Inflammatory macrophage (primary cell): ENCODE measurements at places on chromosomes 6 and 20.

DNA sequence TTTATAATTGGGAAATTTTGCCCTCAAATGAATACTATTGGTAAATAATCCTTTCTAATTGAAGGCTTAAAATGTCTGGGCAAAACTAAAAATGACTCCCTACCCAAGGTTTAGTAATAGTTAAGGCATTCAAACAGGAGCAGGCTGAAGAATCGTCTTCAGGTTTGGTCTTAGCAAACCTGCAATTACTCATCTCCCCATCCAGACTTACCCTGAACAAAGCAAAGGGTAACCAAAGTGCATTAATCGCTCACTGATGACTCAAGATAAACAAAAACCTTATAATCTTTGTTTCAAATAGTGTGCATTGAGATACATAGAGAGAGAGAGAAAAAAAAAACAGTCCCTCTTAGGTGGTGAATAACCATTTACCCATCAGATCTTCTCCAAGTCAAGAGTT is 225.5 kb downstream of the BMP2 start:
- no peak for DNase-seq

DNA sequence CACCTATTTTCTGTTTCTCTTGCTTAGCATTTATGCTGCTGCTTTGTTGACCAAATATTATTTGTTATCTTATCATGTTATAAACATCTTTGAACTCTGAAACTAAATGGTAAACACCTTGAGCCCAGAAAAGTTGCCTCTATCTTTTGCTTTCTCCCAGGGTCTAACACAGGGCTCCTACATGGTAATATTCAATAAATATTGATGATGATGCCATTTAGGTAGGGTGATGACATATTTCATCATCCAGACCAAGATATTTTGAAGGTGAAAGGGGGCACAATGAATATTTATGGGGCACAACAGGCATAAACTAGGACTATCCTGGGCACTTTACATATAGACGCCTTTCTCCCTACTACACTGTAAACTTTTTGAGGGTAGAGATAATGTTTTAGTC is 11.6 kb upstream of the ENPP4 start:
- no peak for DNase-seq

DNA sequence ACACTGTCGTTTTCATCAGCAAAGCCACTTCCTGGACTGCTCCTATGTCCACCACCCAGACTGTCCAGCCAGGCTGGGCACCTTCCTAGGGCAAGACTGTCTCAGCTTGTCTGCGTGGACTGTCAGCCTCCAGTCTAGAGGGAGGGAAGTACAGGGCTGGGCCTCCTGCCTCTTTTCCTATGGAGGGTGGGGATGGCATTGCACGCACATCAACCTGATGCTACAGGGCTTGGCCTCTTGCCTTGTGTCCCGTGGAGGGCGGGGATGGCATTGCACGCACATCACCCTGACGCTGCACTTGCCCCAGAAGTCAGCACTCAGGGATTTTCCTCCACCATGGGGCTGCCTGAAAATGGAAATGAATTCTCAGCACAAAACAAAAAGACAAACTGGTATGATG is 304.2 kb upstream of the CDH4 start:
- no peak for DNase-seq

GRCh38 chr6:55729665-55730064 is 145.7 kb downstream of the BMP5 start:
- DNase-seq: no peak

- DNase-seq: no peak
Measured at GRCh38 chr20:9412309-9412708, 102.1 kb upstream of the LAMP5 start.

DNA sequence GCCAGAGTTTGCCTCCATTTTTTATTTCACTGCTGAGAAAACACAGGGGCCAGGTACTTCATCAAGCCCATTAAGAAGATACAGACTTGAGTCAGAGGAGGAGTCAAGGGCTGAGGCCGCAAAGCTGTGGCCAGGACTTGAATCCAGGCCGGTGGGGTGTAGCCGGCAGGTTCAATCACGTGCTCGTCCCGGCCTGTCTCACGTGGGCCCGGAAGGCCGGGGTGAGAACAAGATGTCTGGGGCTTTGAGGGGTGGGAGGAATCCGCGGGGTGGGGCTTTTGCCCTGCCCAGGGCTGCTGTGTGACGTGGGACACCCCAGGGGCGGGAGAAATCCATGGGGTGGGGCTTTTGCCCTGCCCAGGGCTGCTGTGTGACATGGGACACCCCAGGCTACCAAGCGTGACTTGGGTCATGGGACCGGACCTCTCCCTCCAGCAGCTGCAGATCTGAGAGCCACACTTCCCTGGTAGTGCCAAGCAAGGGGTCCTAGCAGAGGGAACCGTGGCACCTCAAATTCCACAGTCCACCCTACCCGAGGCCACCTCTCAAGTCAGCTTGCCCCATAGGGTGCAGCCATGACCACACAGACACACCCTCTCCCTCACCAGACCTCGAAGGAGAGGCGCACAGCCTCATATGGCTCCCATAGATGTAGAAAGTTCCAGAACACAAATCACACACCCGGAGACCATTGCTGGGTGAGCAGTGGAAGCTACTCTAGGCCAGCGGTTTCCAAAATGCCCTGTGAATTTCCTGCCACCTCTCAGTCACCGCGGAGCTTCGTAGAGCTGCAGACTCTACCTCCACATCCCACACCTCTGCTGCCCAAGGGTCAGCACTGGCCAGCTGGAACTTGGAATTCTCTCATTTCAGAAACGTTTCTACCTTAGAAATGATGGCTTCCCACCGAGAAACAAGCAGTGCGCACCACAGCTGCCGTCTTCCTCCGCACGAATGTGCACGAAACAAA is 156.1 kb downstream of the DLL1 start:
- DNase-seq: no peak

DNA sequence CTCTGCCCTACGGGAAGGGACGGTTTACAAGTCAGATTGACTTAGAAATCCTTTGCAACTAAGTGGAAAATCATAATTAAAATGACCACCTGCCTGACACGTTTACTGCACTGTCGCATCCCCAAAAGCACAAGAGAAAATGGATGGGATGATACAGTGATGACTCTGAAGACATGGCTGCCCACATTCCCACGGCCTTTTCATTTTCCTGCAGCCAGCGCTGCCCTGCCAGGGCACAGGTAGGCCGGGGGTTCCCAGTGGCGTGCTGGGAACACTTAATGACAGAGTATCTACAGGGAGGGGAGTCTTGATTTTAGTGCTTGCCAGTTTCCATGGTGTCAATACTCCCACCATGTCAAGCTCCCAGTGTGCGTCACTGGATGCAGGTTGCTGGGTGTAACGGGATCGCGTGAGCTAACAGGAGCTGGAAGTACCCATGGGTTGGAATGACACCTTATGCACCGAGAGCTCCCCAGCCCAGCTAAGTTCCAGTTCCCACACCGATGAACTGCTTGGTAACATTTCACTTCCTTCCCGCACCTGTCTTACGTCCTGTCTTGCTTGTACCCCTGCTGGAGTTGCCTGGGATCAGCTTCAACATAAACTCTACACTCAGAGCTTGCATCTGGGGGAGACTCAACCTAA is 129.0 kb downstream of the ANKRD60 start:
- no peak for DNase-seq

DNA sequence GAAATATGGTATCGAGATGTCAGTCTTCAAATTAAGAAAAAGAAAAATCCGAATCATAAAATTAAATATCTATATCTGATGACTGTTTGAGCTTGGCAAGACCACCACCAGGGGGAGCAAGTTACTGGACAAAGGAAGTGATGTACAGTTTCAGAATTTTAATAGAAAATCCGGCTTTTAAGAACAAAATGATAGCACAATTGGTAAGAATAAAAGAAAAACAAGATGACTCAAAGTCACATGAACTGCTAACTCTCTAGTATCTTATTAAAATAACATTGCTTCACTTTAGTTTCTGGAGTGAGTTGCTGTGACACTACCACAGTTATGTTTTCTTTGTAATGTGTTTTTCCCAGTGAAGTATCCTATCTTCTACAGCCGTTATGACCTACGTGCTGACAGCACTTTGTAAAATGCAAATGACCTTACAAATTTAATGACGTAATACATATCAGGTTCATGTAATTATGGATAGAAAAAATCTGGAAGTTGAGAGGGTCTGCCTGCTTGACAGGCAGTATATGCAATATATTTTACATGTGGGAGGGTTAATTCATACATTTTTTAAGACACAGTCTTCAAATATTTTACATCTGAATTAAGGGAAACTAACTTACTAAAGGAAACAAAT is 405.3 kb upstream of the HS3ST5 start:
- DNase-seq: peak; percentile 30

DNA sequence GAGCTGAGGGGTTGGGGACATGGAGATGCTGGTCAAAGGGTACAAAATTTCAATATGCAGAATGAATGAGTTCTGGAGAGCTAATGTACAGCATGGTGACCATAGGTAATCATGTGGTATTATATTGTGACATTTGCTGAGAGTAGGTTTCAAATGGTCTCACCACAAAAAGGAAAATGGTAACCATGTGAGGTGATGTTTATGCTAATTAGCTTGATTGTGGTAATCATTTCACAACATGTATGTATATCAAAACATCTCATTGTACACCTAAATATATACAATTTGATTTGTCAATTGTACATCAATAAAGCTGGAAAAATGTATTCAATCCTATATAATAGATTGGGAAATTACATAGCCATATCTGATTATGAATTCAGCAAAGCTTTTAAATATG is 29.5 kb upstream of the TMEM14A start:
- peak; percentile 30 for DNase-seq

GRCh38 chr6:169830876-169831275 is 79.5 kb downstream of the ERMARD start:
- DNase-seq: no peak

DNA sequence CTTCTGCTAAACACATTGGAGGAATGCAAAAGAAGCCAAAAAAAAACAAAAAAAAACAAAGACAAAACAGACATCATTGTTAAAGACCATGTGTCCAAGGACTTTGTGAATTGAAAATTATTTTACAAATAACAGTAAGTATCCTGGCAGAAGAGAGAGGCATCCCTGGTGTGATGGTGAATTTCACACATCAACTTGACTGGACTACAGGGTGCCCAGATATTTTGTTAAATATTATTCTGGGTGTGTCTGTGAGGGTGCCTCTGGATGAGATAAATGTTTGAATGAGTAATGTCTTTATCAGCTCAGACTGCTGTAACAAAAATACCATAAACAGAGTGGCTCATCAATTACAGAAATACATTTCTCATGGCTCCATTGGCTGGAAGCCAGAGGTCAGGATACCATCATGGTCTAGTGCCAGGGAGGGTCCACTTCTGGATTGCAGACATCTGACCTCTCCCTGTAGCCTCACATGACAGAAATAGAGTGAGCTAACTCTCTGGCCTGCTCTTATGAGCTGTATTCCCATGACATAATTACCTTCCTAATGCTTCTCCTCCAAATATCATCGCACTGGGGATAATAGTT is 12.2 kb upstream of the C6orf118 start:
- DNase-seq: no peak

DNA sequence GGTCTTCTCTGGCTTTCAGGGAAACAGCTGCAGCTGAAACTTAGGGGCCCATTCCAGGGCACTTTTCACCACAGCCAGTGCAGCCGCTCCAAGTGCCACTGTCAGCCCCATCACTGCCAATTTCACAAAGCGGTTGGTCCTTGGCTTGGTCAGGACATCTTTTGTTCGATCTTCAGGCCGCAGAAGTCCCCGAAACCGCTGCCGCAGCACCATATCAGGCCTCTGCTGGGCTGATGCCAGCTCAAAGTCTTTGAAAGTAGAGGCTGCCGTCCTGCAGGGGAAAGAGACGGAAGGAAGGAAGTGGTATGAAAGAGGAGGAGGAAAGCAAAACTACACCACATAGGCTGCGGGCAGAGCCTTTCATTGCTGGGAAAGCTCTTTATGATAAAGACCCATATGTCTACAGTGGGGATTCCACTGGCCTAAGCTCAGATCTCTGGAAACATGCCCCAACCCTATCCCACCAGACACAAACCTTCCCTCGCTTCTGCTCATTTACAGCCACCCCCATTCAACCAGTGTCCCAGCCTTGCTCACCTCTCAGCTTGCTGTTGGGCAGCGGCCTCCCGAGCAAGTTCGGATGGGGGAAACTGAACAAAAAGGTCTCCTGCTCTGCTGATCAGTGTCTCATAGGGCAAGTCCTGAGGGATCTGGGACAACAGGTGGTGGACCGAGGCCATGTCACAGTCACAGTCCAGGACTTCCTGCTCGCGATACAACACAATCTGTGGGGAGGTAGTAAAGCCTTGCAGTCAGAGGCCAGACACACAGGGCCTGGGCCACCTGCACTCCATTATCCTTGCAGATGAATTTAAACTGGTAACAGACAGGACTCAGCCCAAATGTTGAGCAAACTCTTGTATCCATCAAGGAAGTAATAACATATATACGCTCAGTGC is 23.5 kb downstream of the TBC1D20 start:
- DNase-seq: no peak

GRCh38 chr6:42777126-42777822 is 4.6 kb upstream of the BICRAL start:
- DNase-seq: no peak

DNA sequence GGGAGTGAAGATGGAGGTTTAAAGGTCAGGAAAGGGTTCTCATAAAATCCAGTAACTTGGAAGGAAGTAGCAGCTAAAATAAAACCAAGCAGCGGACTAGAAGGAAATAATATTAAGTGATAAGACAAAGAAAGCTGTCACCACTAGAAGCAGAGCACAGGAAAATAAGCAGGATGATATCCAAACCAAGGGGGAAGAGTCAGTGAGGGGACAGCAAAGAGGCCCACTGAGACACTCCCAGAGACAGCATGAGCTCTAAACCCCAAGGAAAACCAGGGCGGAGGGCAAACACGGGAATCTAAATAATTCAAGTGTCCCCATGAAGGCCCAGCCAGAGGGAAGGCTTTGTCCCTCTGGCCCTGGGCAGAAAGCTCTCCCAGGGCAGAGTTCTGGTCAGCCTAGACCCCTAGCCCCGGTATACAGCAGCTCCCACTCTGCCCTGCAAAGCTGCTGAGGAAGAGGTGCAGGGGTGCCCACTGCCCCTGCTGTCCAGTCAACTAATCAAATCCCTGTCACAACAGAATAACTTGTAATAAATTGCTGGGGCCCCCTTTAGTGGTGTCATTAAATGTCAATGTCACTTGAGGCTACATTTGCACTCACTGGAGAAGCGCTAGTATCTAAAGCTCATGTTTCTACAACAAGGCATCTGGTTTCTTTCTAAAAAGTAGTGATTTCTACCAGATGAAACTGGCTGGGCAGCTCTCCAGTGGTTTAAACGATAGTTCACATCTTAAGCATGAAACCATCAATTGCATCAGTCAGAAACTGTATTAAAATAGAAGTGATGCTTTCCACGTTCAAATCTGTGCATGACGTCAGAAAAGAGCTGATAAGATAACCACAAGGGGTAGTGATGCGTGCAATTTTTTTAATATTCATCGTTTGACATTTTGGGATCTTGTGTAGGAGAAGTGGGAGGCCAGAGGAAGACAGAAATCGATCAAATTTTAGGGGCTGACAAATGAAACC is 13.6 kb downstream of the PDE10A start:
- DNase-seq: no peak
